Stimulated activated CD8-positive, alpha-beta memory T cell treated with anti-CD3 and anti-CD28 coated beads, Interleukin-15, amount 100 ng/mL, for 1 hour (primary cell): ENCODE measurements at places on chromosomes 13 and 19.
A peak's percentile ranks its signal among the peaks of the same experiment; 100 is the strongest.

- no peak for DNase-seq
Measured at GRCh38 chr19:8504171-8504570, 1.7 kb upstream of the PRAM1 start.

DNA sequence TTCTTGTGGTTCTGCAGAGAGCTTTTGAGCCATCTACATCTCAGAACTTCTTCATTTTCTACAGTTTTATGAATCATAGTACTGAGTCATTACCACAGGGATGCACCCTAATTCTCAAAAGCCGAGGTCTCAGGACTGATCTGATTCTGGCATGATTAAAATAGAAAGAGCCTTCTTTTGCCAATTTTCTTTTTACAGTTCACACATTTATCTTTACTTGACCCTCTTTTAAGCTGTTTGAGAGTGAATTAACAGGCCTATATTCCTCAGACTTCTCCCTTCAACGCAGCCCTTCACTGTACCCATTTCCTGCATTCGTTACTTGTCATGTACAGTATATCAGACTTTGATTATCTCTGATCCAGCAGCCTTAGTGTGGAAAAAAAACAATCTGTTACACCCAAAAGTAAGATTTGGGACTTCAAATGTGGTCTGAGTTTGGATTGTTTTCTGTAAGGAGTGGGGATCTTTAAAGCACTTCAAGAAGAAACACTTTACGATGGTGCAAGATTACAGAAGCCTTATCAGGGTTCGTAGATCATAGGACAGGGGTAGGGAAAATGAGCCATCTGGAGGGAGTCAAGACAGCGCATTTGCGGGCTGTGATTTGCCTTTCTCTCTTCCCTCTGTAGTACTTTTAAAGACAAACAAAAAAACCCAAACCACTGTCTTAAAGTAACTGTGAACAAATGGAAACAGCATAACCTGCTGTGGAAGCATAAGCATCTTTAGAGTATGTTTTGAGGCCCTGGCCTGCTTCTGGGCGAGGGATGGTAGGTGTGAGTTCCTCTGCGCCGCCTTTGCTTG, 15.3 kb upstream of the GPR183 start:
- DNase-seq = no peak

DNA sequence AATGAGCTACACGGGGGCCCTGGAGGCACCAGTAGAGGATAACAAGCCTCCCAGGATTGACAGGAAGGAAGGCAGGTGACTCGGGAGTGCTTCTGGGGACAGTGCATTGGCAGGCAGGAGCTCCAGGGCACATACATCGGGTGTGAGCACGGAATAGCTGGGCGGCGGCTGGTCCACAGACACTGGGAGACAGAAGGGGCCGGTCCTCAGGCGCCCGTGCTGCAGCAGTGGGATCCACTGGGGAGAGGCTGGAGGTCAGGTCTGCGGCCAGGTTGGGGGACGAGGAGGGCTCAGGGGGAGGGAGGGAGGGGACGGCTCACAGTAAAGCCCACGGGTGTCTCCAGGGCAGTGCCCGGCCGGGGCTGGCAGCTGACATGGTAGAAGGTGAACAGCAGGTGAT, 2.1 kb upstream of the ANGPTL8 start:
- no peak for DNase-seq

GRCh38 chr13:102536695-102537485, 59.9 kb upstream of the TPP2 start:
- no peak for DNase-seq

DNA sequence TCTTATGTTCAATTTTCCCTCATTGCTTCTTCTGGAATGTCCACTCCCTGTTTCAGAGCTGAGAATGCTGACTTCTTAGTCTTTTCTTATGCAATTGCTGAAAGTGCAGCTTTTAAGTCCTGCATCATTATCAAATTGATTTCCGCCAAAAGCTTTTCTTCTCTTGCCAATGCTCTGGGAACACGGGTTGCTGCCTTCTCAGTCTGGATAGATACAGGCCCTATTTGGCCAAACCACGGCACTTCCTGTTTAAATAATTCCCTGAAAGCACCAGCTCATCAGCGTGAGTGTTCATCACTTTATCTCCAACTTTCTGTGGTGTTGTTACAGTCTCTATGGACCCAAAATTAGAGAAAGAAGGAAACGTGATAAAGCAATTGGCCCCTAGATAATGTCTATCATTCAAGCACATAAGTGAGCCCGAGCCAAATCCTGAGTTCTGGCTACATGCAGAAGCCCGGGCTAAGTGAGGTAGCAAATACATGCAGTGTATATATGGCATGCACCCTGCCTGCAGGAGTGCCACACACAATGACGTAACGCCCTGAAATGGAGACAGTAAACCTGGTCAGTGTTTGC, 85.7 kb downstream of the CYSLTR2 start:
- no peak for DNase-seq

- no peak for DNase-seq
Measured at GRCh38 chr19:12611361-12611699, 610 bp downstream of the ZNF791 start.

GRCh38 chr19:18991468-18991867, 41.8 kb downstream of the SUGP2 start:
- no peak for DNase-seq

- DNase-seq = no peak
Measured at GRCh38 chr19:41303954-41304353, 6.0 kb upstream of the CCDC97 start.

DNA sequence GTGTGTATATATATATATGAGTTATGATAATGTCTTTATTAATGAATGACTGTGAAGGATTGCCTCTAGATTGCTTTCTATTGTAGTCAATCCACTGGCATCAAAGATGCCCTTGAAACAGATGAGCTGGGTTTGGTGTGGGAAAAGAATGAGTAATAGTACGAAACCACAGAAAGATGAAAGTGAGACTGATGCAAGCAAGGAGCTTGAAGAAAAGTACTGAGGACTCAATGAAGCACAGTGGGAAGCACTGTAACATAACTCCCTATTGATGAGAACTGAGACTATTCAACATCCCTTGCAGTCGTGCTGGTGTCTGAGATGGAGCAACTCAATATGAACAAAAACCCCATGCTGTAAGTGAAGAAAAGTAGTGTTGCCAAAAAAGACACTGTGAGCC, 1794.2 kb downstream of the SLITRK5 start:
- DNase-seq = no peak

DNA sequence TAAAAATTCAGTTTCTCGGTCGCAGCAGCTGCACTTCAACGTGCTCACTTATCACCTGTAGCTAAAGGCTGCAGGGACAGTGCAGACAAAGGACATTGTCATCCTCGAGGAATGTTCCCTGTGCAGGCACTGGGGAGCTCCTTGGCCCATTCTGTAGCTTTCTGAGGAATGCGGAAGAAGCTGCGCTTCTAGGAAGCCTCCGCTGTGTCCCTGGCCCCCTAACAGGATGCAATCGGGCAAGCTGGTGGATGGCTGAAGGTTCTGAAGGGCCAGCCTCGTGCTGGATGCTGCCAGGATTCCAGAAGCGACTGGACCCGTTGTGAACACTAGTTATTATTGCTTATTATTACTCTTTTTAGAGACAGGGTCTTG, 8.1 kb downstream of the ANO8 start:
- DNase-seq = no peak

GRCh38 chr13:98742961-98743360, 9.5 kb downstream of the SLC15A1 start:
- DNase-seq = no peak

DNA sequence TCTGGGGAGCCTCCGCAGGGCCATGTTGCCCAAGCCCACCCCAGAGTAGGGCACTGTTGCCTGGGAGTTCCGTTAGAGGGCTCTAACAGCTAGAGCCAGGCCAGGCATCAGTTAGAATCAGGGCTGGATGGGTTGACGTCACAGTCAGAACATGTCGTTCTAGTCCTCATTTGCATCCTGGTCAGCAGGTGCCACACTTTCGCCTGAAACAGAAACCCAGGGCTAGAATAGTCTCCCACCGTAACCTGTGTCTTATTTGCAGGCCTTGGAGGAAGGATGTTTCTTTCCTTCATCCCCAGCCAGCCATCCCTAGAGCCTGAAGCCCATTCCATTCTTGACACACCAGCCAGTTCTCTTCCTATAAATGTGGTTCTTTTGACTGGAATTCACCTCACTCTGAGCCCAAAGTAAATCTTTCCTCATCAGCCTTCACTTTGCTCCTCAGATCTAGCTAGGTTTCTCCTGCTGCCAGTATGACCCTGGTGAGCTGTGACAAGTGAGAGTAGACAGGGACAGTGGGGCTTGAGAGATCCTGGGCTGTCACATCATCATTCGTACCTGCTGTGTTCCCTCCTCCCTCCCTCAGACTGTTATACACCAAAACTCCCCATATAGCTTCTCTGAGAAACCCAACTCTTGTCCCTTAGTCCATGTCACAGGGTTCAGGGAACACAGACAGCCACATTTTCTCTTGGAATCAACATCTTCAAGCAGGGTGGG, 12.2 kb upstream of the CCDC97 start:
- no peak for DNase-seq

GRCh38 chr13:48804821-48805601, 151.3 kb downstream of the CYSLTR2 start:
- no peak for DNase-seq

GRCh38 chr19:2484178-2484937, 8.4 kb downstream of the GADD45B start:
- DNase-seq = no peak

- DNase-seq = peak; percentile 96
Measured at GRCh38 chr19:1848399-1849131, at the start of gene REXO1. TSS of gene REXO1 (minus strand) at chr19:1848483. CDS start at chr19:1848358, 125 bp downstream.

DNA sequence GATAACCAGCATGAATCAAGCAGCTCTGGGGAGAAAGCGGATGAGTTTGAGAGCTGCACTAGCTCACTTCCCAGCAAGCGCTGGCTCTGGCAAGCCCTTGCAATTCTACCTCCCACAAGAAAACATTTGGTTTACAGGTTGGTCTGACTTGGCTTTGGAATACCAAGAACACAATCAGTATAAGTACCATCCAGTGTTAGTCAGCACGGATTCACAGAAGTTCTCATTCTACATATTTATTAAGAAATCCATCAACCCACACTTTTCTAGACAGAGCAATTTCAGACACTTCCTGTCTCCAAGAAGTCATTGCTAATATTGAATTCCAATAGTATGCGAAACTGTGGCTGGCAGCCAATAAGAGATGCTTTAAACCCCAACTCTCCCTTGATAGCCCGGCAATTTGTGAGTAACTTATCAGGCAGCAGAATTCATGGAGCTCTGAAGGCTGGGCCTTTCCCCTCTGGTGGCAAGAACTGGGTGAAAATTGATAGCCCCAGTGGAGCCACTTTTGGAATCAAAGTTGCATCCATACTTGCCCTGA, 59.4 kb upstream of the WASF3 start:
- no peak for DNase-seq

DNA sequence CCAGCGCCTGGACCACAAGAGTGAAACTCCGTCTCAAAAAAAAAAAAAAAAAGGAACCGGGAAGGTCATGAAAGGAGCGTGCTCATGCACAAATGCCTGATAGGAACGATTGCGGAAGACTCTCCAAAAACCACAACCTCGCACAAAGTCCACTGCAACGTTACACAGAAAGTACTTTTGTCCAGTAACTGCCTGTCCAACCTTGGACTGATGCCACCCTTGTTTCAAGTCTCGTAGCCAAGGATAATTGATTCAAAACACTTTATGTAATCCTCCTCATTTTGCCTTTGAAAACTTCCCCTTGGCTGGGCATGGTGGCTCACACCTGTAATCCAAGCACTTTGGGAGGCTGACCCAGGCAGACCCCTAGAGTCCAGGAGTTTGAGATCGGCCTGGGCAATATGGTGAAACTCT, 13.7 kb downstream of the LGALS7 start:
- DNase-seq = no peak

GRCh38 chr19:14476327-14476672, 1.1 kb upstream of the PTGER1 start:
- no peak for DNase-seq
